ENCODE measurements at places on chromosomes 3 and 15. TPM values are rescaled to one million over a fixed set of nuclear protein-coding genes. Genes with fewer than 3 reads are reported as not detected.

DNA sequence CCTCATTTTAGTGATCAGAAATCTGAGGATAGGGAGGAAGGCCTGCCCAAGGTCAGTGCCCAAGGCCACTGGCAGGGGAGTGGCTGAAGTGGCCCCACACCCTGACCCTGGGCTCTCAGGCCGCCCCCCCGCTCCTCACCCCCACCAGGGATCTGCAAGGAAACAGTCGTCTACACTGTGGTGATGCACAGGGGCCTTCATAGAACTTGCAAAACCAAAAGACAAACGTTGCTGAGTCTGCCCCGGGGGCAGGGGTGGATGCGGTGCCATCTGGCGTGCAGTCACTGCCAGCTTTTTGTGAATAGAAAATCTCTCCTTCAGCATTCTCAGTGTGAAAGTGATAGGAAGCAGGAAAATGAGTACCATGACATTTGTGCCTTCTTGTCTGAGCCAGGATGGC is 41.3 kb downstream of the WHAMM start:
- DNase-seq: no peak

DNA sequence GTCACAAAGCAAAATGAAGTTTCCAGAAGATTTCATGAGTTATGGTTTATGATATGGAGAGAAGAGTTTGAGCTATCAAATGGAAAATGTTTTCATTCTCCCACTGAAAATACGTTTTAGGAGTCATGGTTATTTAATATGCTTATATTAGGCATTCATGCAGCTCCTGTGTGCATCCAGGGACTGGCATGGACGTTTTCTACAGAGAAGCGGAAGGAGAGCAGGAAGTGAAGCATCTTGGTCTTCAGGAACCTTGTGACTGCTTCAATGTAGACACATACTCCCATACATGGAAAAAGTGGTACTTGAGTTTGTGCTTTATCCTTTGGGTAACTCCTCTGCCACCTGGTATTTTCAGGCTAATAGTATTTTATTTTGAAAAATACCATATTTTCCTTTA is 43.3 kb upstream of the TOP2B start:
- no peak for DNase-seq

DNA sequence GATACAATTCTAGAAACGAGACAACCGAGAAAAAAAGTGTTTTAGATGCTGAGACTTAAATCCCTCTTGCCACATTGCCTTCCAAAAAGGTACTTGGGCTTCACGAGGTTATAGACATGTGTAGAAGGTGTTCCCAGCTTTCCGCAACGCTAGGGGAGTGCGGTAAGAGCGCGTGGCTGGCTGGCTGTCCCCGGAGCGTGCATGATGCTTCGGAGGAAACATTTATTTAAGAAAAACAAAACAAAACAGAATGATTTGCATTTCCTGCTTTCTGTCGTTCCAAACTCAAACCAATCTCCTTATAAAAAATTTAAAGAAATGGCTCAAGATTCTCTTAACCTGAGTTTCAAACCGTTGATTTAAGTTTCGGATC is 841 bp downstream of the SLC6A20 start:
- DNase-seq: peak; percentile 42

- no peak for DNase-seq
Observed at GRCh38 chr15:69402816-69403215, 11.3 kb upstream of the KIF23 start.

DNA sequence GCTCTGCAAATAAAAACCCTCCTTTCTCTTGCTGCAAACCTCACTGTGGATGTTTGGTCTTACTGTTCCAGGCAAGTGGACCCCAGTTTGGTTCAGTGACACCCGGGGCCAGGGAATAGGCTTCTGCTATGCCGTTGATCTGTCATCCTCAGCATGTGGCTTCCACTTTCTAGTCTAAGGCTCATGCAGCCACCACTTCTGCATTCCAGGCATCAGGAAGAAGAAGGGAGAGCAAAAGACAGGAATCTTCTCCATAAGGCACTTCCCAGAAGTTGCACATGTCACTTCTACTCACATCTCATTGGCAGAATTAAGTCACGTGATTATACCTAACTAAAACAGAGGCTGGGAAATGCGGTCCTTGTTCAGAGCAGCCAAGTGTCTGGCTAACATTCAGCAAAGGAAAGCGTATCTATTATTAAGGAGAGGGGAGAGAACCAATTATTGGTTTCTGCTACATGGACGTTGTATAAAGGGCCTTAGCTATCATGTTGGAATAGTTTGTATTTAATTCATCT is 173.6 kb upstream of the PFN2 start:
- no peak for DNase-seq

GRCh38 chr3:172868582-172869200 is 118.2 kb downstream of the ECT2 start:
- DNase-seq: no peak

GRCh38 chr3:113211330-113212149 is at the start of gene BOC:
BOC (plus strand) TSS chr3:113211557; CDS start chr3:113249803, 38,246 bp downstream.
- DNase-seq: peak; percentile 75

- no peak for DNase-seq
Observed at GRCh38 chr3:15440891-15441290, 13.5 kb downstream of the EAF1 start.

DNA sequence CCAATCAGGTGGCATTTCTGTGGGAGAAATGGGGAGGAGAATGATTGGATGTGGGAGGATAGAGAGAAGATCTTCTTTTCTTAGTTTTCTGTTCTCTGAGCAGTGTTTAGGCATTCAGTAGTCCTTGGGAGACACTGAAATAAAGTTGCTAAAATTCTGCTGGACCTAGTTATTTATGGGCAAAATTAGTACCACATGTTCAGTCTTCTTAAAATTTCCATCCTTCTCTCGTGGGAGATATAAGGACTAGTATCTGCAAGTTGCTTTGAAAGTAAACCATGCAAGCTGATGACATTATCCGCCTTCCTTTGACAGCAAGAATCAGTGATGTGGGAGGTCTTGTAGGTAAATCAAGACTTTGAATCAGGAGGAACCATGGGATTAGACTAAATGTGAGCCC is 19.9 kb upstream of the CHST2 start:
- DNase-seq: no peak

- peak; percentile 94 for DNase-seq
Observed at GRCh38 chr3:11719406-11720303, 75.9 kb upstream of the VGLL4 start.

GRCh38 chr15:53416219-53416940 is 343.1 kb downstream of the WDR72 start:
- no peak for DNase-seq

DNA sequence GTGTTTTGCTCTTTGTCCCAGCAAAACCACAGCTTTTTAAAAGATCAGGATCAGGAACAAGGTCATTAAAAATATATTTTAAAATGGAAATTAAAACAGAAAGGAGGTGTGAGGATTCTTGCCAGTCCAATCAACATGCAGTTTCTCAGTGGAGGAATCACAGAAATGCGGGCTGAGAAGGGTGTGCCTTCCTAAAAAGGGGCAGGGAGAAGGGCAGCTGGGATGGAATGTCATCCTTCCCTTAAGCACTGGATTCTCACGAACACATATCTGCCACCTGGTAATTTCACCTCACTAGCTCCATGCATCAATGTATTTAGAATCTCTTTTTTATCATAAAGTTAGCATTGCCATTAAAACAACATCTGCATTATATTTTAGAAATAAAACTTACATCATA is 21.4 kb downstream of the ABI3BP start:
- peak; percentile 13 for DNase-seq

DNA sequence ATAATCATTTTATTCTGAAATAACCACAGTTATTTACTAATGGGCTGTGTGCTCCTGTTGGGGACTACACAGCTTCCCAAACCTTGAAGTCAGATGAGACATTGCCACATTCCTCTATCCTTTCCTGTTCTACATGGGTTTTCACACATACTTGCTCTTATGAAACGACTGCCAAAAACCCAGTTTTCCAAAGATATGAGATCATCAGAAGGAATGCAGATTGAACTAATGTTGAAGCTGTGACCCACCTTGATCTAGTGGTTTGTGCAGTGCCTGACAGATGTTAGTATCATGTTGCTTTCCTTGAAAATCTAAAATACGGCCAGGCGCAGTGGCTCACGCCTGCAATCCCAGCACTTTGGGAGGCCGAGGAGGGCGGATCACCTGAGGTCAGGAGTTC is 144.6 kb downstream of the VGLL4 start:
- no peak for DNase-seq

DNA sequence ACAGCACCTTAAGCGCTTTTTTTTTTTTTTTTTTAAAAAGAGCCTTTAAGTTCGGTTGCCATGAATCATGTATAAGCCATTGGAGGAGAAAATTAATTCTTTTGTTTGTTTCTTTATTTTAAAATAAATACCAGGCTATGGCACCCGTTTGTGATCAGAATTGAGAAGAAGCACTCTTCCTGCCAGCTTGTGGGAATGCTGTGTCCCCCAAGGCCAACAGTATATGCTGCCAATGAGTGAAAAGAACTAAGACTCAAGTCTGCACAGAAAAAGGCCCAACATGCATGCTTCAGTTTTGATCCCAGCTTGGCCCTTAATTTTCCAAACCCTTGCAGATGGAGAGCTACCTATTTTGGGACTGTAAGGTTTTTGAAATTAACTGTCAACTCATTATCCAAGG is 90.5 kb downstream of the LRRC3B start:
- DNase-seq: no peak

DNA sequence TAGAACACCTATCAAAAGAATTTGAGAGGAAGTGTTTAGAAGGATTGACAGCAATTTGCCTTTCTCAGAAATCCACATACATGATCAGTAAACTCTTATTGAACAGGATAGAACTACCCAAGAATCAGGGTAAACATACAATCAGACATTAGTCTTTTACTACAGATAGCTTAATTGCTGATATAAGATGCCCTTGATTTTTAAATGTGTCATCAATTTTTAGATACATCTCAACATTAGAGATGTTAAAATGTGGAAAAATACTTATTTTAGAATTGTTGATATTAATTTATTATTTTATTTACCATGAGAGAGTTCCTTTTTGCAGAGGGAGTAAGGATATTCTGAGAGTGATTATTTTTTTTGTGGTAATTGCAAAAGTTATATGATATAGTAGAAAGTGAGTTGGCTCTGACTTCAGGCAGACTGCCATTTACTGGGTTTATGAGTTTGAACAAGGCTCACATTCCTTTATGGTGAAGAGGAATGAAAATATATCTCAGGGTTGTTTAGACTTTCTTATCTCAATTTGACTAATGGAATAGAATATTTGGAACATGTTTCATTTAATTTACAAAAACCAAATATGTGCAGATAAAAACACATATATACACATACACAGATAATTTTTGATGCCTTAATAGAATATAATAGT is 302.8 kb upstream of the GOLIM4 start:
- no peak for DNase-seq

DNA sequence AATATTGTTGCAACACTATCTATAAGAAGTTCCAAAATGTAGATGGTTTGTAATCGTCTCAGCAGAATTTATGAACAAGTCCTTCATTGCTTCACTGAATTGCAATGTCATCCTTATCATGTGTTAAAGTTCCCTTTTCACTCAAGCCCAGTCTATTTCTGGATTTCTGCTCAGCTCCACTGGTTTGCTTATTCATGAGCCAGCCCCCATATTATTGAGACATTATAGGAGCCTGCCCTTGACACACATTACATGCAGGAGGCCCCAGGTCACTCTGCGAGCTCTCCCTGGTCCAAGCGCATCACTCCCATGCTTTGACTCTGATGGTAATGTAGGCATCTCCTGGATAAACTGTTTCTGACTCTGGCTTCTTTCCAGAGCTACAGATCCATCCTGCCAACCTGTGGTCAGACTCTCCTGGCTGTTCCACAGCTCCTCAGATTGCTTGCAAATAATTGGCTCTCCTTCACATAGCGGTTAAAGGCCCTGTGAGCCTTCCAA is 56.9 kb downstream of the ABTB1 start:
- DNase-seq: no peak

DNA sequence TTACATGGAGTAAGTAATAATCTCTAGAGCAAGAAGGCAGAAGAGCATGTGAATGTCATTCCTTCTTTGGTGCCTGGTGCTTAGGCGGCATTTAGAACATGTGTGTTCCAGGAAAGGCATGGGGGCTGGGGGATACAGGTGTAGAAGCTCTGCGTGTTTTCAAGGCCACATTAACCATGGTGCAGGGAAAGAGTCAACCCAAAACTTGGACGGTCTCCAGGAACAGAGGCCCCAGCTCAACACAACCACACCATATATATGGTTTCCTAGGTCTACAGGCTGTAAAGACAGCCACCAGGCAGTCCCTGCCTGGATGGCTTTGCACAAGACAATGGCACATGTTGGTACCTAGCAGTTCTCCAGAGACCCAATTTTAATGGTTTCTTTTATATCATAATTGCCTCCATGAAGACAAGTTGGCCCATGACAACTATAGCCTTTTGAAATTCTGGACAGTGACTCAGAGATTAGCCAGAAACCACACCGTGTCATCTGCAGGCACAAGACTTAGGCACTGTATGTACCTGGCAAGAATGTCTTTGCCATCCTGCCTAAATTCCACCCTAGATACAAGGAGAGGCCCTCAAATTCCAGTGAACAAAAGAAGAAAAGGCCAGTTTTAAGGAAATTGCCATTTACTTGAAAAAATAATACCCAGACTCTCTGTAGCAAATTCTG is 25.0 kb upstream of the DGKG start:
- DNase-seq: no peak

DNA sequence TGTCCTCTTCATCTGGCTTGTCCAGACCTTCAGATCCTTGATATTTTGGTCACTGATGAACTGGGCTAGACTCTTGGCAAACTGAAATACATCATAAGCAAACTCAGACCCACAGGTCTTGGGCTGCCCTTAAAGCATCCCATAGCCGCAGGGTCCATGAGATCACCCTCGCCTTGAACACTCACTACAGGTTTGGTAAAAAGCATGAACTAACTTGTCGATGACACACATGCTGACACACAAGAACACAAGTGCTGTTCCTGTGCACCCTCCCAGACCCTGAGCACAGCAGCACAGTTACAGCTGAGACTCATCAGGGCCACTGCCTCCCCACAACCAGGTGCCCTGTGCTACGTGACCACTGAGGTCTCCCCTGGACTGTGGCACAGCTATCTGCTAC is 21.0 kb downstream of the PFKFB4 start:
- DNase-seq: no peak

CHRD gene
- total RNA-seq: 0.66 TPM

EFL1 gene
- 58.7 TPM for total RNA-seq

CCR9 gene
- total RNA-seq: not detected

SLC28A1 gene
- not detected for total RNA-seq

ERICH6 gene
- total RNA-seq: not detected

LMAN1L gene
- total RNA-seq: not detected

IQCH gene
- 1.0 TPM for total RNA-seq
